NCI-H526 treated with DMSO at 0.1 percent for 48 hours (cell line): ENCODE measurements at places on chromosomes 3 and 15.

DNA sequence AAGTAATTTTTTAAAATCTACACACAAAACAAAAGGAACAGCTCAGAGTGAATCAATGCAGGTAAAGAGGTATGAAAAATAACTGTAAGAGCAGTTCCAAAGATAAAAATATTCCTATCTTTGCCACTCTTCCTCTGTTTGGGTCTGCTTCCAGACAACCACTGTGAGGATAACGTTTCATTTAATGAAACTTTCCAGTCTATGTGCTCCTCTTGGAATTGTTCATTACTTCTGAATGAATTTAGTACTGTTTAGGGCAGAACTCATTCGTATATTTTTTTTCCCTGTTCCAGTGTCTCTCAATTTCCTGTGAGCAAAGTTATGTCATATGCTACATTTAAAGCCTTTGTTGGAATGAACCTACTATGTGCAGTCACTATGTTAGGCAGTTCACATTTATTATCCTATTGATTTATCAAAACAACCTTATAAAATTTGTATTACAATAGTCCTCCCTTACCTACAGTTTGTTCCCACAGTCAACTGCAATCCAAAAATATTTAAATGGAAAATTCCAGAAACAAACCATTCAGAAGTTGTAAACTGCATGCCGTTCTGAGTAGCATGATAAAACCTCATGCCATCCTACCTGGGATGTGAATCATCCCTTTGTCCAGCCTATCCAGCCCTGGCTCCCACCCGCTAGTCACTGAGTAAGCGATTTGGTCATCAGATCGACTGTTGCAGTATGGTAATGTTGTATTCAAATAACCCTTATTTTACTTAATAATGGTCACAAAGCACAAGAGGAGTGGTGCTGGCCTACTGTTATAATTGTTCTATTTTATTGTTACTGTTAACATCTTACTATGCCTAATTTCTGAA is 98.1 kb downstream of the TMCC1 start:
- DNase-seq, result peak; percentile 63

- DNase-seq, result no peak
Measured at GRCh38 chr3:79314962-79315361, 452.8 kb downstream of the ROBO1 start.

DNA sequence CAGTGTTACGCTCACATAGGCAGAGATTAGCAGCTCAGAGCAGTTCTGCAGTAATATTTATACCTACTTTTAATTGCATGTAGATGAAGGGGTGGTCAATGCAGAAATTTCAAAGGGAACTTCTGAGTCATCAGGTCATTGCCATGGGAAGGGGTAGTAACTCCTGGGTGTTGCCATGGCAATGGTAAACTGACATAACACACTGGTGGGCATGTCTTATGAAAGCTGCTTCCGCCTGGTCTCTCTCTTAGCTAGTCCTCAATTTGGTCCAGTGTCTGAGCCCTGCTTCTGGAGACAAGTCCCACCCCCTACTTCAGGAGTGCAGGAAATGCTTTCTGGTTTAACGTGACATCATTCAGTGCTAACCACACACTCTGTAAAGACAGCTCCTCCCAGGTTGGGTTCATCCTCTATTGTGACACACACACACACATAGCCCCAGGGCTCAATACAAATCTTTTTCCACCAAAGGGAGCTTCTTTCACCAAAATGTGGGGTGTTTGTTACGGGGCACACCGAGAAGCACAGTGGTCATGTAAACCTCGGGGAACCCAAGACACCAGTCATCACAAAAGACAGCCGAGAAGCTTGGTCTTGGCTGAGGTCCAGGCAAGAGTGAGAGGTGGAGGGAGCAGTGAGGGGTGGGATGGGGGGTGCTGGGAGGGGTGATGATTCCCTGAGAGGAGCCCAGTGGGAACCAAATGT is 74.5 kb downstream of the TLE3 start:
- DNase-seq, result no peak

- no peak for DNase-seq
Measured at GRCh38 chr3:184448321-184449160, 68.7 kb downstream of the CHRD start.

DNA sequence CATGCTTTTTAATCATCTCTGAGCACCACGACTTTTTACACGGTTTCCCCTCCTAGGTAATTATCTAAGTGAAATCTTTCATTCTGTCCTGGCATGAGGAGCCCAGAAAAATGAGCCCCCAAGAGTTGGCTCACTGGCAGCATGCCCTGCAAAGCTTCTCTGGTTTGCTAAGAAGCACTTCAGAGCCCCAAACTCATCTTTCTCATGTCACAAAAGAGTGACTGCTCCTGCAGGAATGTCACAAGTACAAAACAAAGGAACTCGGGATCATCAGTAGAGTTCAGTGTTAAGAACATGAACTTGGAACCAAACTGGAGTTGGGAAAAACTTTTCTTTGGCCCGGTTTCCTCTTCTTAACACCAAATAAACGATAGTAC is 123.9 kb downstream of the FOXB1 start:
- no peak for DNase-seq

DNA sequence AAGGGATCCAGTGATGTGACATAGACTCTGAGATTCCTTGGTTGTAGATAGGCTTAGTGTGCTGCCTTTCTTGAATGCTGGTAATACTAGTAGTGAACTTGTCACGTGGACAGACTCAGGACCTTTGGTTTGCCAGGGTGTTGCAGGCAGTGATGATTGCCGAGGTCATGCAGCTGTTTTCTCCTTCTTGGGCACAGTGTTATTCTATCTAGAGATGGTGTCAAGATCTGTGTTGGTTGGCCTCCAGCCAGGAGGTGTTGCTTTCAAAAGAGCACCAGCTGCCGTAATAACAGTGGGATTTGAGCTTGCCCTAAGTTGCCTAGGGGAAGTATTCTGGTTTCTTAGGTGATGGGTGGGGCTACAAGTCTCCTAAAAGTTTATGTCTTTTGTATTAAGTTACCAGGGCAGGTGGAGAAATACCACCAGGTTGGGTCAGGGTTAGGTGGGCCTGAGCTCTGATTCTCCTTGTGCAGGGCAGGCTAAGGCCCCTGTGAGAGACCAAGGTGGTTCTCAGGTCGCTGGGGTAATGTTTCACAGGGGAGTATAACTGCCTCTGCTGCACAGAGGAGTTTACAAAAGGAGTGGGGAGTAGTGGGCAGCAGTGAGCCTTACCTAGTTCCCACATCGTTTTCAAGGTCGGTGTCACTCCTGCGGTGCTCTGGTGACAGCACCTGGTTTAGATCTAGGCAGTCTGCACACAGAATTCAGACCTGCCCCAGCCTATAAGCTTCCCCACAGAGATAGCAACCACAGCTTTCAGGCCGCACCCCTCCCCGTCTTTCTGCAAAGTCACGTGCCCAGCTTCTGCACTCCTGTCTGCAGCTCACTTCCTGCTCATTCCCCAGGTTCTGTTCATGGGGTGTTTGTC is 350.3 kb downstream of the DOCK3 start:
- no peak for DNase-seq

DNA sequence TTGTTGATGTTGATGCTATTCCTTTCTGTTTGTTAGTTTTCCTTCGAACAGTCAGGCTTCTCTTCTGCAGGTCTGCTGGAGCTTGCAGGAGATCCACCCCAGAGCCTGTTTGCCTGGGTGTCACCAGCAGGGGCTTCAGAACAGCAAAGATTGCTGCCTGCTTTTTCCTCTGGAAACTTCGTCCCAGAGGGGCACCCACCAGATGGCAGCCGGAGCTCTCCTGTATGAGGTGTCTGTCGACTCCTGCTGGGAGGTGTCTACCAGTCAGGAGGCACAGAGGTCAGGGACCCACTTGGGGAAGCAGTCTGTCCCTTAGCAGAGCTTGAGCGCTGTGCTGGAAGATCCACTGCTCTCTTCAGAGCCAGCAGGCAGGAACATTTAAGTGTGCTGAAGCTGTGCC is 303.2 kb downstream of the ZIC1 start:
- no peak for DNase-seq

- DNase-seq, result no peak
Measured at GRCh38 chr3:98884675-98885371, 16.7 kb downstream of the DCBLD2 start.

GRCh38 chr3:174116421-174116820 is 718.9 kb downstream of the NLGN1 start:
- DNase-seq, result no peak

GRCh38 chr3:93969997-93970396 is 3.7 kb downstream of the PROS1 start:
- no peak for DNase-seq

- DNase-seq, result no peak
Measured at GRCh38 chr3:11434017-11434526, 161.9 kb downstream of the ATG7 start.

- no peak for DNase-seq
Measured at GRCh38 chr3:129128357-129129155, 7.0 kb upstream of the RAB43 start.

GRCh38 chr3:108936924-108937689 is 16.6 kb downstream of the GUCA1C start:
- no peak for DNase-seq

DNA sequence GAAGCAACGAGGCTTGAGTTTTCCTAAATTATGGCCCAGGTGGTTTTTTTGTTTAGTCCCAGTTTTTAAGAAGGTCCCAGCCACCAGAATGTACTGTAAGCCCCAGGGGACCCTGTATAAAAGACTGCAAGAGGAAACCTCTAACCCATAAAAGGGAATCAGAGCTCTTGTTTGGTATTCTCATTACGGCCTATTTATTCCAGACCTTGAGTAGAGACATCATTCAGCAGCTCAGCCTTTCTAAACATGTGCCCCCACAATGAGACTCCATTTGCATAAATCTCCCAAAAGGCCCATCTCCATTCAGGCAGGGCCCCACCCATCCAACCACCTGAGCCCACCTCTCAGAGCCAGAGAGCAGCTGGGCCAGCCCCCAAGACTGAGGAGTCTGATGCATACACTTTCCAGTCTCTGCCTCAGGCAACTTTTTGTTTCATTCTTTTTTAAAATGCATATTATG is 25.7 kb downstream of the ZDHHC3 start:
- DNase-seq, result no peak

DNA sequence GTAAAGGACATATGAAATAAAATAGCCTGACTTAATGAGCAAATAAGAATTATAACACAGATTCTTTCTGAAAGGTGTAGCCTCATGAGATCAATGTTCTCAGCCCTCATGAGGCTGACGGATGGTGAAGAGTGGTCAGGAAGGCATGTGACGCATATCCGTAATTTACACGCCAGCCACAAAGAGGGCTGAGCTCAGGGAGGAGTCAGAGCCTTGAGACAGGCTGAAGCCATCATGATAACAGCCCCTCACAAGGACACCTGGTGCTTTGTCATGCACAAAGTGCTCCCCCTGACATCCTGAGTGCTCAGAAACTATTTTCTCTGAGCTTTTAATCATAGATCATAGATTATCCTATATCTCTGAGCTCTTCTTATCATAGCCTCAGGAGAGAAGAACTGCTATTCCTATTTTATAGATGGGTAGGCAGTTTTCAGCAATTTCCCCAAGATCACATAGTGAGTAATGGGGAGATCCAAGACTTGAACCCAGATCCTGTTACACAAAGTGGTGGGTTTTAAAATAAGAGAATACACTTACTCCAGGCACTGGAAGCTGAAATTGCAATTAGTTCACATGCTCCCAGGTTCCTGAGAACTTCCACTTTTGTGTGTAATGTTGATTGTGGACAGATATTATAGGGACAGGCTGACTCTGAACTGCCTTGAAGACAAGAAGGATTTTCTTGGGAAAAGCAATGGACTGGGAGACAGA is 267.1 kb downstream of the RPLP1 start:
- no peak for DNase-seq

- DNase-seq, result no peak
Measured at GRCh38 chr3:23575697-23576096, 230.1 kb upstream of the UBE2E1 start.

GRCh38 chr15:65761210-65761926 is 30.7 kb downstream of the DENND4A start:
- DNase-seq, result no peak

- no peak for DNase-seq
Measured at GRCh38 chr3:102460579-102460978, 25.8 kb downstream of the ZPLD1 start.

- DNase-seq, result no peak
Measured at GRCh38 chr3:119649761-119650160, 10.6 kb downstream of the POPDC2 start.

- no peak for DNase-seq
Measured at GRCh38 chr3:126496894-126497850, 20.4 kb downstream of the UROC1 start.

- no peak for DNase-seq
Measured at GRCh38 chr3:139466360-139466759, 10.0 kb downstream of the RBP2 start.

DNA sequence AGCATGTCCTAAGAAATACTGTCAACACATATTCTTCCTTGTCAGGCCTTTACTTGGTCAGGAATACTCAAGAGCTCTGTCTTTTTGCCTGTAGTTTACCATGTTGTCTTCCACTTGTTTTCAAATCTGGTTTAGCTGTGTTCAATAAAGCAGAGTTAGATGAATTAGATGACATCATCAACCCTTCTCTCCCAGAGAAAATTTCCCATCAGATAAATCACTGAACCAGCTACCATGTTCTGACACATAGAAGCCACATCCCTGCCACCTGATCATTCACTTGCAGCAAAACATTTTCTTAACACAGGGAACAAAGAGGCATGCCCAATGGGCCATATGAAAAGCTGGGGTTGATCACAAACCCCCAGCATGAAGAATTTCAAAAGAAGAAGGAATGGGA is 42.1 kb downstream of the TERC start:
- no peak for DNase-seq
